Ammon's horn (tissue), 1 donor: ENCODE measurements at places on chromosomes 7 and 10.

GRCh38 chr10:49220031-49220430 is 31.8 kb upstream of the TMEM273 start:
- no peak for DNase-seq

- peak; percentile 11 for DNase-seq
Observed at GRCh38 chr7:50068850-50069551, 24.0 kb downstream of the ZPBP start.

- peak; percentile 91 for DNase-seq
Observed at GRCh38 chr10:68327889-68328786, 3.7 kb upstream of the HNRNPH3 start.

DNA sequence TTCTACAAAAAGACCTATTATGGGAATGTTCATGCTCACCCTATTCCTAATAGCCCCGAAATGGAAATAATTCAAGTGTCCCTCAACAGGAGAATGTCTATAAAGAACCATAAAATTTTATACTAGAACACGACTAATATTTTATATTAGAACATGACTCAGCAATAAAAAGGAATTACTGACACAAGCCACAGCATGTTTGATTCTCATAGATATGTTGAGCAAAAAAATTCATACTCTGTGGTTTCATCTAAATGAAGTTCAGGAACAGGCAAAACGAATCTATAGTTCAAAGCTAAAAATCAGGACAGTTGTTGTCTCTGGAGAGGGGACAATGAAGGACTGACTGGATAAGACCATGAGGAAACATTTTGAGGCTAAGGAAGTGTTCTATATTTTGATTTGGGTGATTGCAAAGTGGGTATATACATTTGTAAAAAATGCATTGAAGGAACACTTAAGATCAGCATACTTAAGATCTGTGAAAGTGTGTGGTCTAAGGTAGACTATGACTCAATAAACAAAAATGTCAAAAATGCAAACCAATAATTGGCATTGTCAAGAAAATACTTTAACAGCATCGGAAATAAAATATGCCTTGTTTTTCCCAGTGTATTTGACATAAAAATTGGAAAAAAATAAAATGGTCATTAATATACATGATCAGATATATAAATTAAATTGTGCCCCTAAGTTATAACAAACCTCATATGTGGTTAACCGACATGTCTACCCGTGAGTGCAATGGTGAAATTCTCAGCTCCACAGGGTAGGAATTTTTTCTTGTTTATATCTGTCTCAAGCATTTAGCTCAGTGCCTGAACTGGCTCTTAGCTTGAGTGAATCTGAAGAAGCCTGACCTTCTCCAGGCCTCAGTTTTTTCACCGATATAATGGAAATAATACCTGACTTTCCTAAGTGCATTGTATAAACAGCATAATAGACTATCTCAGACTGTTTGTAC is 124.9 kb upstream of the CTTNBP2 start:
- DNase-seq = no peak

DNA sequence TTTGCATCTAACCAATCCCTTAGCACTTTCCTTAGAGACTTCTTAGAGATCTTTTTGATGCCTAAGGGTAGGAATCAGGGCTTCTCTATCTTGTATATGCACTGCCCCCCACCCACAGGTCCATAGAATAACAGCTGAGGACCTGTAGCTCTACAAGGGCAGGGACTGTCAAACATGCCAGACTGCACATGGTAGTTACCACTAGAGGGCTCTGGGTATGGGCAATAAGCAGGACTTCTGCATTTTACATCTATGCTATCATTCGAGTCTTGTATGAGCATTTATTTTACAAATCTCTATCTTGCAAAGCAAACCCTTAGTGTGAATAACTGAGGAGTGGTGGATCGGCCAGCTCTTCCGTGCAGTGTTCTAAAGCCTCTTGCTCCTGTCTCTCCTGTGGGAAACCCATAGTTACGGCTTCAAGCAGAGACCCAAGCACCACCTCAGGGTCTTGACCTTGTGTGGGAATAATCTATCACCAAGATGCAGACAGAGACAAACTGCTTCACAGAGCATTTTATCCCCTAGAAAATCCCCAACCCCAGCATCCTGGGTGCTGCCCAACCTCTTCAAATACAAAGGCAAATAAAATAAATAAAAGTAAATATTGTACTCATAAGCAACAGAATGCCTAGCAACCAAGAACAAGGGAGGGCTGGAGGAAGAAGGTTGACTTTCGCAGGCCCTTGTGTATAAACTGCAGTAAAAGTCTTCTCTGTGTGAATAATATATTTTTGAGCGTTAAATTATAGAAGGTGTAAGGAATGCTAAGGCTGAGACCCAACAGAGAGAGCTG is 219.3 kb downstream of the WDR11 start:
- DNase-seq = no peak

- DNase-seq = no peak
Observed at GRCh38 chr7:20075992-20076820, 141.0 kb downstream of the MACC1 start.

GRCh38 chr10:129727071-129727470 is 237.0 kb downstream of the EBF3 start:
- no peak for DNase-seq

DNA sequence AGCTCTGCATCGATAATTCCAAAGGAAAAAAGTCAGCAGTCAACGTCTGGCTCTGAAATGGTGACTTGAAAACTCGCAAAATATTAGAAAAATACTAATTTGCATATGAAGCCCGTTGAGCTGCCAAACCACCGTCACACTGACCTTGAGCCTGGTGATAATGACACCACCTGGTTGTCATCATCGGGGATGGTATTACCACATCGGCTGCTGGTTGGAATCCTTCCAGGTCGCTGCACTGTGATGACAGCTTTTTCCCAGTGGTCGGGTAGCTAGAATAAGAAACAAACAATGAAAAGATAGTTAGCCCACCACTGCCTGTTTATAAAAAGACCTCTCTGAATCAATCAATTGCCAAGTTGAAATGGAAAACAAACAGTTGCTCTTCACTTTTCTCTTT is 41.6 kb downstream of the LAMB1 start:
- no peak for DNase-seq

DNA sequence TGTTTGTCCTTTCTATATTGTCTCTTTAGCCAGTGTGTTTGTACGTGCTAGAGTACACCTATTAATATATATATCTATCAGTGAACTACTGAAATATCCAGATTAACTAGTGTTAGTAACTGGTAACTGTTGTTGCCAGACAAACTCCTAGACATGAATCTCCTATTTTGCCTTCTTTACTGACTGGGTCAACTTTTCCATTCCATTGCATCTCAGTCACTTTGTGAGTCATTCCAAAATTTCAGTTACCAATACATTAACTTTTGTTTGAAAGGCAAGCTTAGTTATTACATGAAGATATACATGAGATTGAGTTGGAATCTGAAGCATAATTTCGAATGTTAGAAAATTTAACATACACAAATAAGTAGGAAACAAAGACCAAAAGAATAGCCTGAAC is 51.4 kb downstream of the BTAF1 start:
- DNase-seq = no peak

- DNase-seq = no peak
Observed at GRCh38 chr7:73622909-73623797, 1.2 kb downstream of the MLXIPL start.

- DNase-seq = no peak
Observed at GRCh38 chr7:70017357-70017756, 419.1 kb downstream of the AUTS2 start.

DNA sequence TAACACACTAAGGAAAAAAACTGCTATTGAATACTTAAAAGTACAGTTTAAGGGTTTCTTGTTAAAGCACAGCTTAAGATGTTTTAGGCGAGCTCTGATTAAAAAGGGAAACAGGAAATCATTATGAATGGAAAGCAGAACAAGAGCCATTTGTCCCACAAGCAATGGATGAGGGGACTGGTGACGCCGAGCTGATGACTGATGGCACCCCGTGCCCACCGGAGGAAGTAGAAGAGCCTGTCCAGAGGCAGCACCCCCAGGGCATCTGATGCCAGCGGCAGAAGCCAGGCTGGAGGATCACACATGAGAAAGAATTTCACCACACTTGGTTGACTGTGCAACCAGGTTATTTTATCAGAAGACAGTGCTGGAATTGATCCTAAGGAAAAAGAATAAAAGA is 15.0 kb upstream of the INSIG1 start:
- peak; percentile 43 for DNase-seq

DNA sequence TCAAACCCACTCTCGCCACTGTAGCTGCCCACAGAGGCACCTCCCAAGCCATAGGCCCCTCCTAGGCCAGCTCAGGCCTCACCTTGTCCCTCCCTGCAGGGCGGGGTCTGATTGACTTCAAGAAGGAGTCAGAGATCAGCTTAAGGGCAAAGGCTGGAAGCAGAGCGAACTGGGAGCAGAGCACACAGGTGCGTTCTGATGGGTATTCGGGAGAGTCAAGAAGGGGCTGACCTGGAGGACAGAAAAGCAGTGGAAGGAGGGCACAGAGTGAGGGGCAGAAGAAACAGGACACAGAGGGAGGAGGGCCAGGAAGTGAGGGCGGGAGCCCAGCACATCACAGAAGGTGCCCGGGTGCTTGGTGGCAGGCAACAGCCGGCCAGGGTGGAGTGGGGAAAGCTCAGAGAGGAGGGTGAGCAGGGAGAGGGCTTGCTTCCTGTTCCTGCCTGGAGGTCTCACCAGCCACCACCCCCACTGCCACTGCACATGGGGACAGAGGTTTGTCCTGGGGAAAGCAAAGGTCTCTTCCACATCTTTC is at the start of gene AOC1:
Gene AOC1, plus strand, starts transcription at position 147 of the 535 bp plus-strand sequence. CDS start 3,954 bp downstream, outside the sequence.
- DNase-seq = no peak

DNA sequence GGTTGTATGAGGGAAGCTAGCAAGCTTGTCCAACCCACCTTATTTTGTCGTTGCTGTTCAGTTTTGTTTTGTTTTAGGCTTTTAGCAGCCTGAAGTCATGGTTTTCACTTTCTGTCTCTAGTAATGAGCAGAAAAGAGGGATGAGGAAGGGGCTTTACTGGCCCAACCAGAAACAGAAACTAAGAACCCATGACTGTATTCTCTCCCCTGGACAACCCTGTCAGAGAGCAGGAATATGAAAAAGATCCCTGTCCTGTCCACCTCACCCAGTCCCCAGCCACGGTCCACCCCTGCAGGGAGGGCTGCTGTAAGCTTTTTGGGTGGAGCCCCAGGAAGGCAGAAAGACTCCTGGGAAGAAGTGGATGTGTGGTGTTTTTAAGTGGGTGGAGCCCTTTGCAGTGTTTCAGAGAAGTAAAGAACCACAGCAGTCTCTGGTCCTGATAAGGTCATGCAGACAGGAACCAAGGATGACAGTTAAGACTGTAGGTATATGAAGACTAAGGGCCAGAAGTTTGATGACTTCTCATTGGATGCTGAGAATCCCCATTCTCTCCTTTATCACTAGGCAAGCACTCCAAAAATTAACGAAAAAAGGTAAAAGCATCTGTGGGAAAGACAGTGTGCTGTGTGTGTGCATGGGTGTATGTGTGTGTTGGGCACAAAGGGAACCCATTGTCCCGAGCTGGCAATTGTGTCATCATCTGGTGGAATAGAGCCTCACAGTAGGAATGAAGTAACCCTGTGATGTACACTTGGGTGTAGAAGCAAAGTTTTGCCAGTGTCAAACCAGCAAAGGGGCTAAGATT is 13.8 kb downstream of the MRPL32 start:
- DNase-seq = peak; percentile 36

DNA sequence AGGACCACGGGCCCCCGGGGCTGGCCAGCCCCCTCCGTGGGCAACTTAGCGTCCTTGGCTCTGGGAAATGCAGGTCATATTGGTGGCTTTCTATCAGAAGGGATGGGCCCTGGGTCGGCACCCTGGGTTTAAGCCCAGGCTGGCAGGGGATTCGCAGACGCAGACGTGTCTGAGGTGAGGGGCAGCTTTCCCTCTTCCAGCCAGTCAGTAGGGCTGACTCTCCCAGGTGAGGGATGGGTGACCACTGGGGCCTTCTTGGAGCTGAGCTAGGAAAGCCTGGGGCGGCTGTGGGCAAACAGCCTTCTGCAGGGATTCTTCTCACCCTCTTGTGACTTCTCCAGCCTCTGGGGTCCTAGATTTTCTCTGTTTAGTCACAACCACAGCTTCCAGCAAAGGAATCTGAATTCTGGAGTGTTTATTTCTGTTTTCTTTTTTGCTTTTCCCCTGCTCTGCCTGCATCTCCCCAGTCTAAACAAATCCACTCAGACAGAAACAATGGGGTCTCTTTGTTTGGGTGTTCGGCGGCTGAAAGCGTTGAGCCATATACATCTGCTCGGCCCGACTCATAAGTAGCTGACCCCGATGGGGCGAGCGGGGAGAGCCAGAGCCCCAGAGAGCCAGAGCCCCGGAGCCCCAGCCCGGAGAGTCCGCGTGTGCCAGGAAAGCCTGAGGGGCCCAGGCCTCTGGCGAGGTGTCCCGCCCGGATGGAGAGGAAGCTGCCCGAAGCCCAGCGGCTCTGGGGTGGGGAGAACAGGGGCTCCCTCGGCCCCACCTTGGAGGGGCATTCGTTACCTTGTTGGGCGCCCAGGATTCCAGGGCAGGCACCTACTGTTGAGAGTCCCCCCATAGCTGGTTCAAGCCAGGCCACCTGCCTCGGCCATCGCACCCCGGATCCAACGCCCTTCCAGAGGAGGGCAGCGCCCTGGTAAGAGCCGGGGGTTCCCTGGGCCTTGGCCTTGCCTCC is 2.0 kb downstream of the MNX1 start:
- DNase-seq = no peak

DNA sequence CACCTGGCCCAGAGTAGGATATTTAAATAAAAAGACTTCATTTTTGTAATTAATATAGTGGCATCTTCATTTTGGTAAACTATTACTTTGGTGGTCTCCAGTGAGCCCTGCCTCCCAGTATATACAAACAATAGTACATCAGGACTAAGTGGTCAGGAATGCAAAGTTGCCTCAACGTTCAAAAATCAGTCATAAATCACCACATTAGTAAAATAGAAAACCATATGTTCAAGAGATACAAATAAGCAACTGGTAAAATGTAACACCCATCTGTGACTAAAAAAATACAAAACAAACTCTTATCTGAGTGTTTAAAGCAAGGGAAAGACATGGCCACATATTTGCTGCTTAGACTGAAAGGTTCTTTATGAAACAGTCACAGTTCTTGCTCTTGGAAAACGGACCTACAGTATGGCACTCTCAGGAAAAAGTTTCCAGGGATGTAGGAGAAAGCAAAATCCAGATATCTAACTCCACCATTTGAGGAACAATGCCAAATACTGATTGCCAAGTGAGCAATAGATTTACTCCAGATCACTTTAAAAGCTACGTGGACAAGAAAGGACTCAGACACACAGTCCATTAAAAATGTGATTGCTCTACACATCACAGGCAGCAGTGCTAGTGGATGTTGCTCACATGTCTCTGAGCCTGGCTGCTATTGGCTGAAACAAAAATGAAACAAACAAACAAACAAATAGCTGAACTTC is 15.1 kb upstream of the RHOBTB1 start:
- DNase-seq = no peak

- no peak for DNase-seq
Observed at GRCh38 chr7:6182993-6183392, 89.4 kb downstream of the CYTH3 start.
